Kidney (tissue), 22 donors: ENCODE measurements at places on chromosomes 5 and 9. TPM values are rescaled to one million over a fixed set of nuclear protein-coding genes. Genes with fewer than 3 reads are reported as not detected.

- DNase-seq, result no peak
- H3K4me3 ChIP-seq, result no peak overlapping the region
- no peak overlapping the region for H3K27ac ChIP-seq
- no peaks in the 10 kb centered on the region for H3K27me3 ChIP-seq
- H3K36me3 ChIP-seq, result no peaks in the 10 kb centered on the region
These were observed 57.6 kb downstream of the KIF24 start for GRCh38 chr9:34271265-34272006.

DNA sequence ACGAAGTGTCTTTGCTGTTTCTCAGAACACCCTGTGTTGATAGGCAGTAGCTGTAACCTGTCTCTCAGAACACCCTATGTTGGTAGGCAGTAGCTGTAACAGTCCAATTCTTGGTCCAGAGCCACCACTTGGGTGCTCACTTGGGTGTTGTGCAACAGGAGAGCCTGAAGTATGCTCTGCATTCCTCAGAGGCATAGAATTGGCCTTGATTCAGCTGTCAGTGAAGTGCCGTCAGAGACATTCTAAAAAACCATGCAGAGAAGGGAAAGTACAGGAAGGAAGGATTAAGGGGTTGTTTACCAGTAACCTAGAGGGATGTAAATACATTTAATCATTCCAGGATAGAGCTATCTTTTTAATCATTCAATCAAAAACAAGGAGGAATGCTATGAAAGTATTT lies 231.2 kb downstream of the ARRDC3 start:
- DNase-seq, result no peak
- H3K4me1 ChIP-seq, result no peaks in the 10 kb centered on the region
- no peaks in the 10 kb centered on the region for H3K27me3 ChIP-seq

- H3K4me1 ChIP-seq, result no peaks in the 10 kb centered on the region
- no peaks in the 10 kb centered on the region for H3K27me3 ChIP-seq
- H3K36me3 ChIP-seq, result peaks cover 8% of the 10 kb centered on the region
- peak overlapping the region; percentile 3 for H3K27ac ChIP-seq
These were observed 65.4 kb upstream of the GARNL3 start for GRCh38 chr9:127199001-127199791.

- H3K27ac ChIP-seq, result no peak overlapping the region
- no peaks in the 10 kb centered on the region for H3K27me3 ChIP-seq
These were observed 41.7 kb upstream of the BNC2 start for GRCh38 chr9:16912197-16912596.

Gene PCDHA8
- 0.82 TPM for total RNA-seq

Gene ADAMTS12
- 2.0 TPM for total RNA-seq

Gene EIF4EBP3
- total RNA-seq, result 22.6 TPM
